8988T (cell line): ENCODE measurements at places on chromosomes 3 and 15.

- DNase-seq, result no peak
Observed at GRCh38 chr15:57503911-57504598, 87.6 kb upstream of the MYZAP start.

- DNase-seq, result no peak
Observed at GRCh38 chr3:178482981-178483380, 53.3 kb upstream of the KCNMB2 start.

- no peak for DNase-seq
Observed at GRCh38 chr3:52856666-52857065, 21.8 kb upstream of the MUSTN1 start.

GRCh38 chr3:178260887-178261565 is 275.2 kb upstream of the KCNMB2 start:
- no peak for DNase-seq

DNA sequence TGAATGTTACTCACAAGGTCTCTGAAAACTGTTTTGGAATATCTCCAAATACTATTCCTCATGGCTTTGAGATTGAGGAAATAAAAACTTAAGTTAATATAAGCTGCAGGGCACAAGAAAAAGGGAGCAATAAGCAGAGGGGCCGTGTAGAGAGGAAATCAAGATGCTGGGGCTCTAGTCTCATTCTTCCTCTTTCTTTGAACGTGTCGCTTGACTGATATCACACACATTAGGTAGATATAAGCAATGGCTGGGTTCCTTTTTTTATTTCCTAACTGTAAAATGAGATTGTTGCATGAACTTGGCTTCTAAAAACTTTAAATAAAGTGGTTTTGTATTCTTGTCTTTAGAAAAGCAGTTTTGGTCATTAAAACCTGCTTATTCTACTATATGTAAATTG is 326.7 kb upstream of the ROPN1 start:
- DNase-seq, result no peak

DNA sequence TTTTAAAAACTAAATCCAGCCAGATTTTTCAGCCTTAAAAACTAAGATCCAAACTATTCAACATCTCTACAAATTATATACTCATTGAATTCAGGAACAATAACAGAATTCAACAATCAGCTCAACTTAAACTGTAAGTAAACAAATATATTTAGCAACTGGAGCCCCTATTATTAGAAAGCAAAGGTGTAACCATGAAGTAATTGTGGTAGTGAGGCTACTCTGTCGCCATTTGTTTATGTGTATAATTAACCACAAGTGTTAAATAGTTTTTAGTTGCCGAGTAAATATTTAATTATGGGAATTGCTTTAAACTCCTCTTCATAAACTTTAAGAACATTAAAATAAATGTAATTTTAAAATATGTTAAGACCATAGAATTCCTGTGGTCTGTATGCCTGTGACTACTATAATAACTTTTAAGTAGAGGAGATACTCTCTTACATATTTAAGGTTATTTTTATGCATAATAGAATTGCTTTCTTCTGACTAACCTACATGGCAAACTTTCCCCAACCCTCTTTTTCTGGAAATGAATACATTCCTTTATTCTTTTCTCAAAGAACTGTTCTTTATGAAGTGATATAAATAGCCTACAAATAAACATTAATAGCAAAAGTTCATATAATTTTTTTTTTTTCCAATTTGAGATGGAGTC is 51.2 kb downstream of the MFN1 start:
- no peak for DNase-seq

- DNase-seq, result no peak
Observed at GRCh38 chr3:197950677-197951061, 679 bp downstream of the RPL35A start.

DNA sequence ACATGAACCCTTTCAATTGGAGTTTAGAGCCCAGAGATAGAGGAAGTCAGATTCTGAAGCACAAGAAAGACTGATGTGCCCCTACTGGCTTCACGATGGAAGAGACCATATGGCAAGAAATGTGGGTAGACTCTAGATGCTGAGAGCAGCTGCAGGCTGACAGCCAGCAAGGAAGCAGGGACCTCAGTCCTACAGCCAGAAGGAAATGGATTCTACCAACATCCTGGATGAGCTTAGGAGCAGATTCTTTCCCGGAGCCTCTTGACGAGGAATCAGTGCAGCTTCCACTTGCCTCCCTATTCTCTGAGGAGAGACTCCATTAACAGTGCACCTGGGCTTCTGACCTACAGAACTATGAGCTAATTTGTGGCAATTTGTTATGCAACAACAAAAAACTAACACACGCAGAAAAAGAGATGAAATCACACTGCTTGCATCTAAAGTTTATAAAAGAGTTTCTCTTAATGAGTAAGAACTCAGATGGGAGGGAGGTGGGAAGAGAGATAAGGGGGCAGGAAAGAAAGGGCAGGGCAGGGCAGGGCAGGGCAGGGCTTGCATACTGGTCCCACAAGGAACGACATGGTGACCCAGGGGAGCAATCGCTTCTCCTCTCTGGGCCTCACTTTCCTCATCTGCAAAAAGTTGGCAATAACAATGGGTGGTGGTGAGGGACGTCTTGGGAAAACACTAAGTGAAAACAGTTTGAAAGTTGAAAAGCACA is 440.9 kb downstream of the FOXP1 start:
- no peak for DNase-seq

- no peak for DNase-seq
Observed at GRCh38 chr3:152177757-152178156, 91.0 kb upstream of the MBNL1 start.

GRCh38 chr3:130428871-130429712 is 83.6 kb downstream of the COL6A5 start:
- DNase-seq, result no peak

- no peak for DNase-seq
Observed at GRCh38 chr3:52095990-52096775, 39.8 kb upstream of the DUSP7 start.

DNA sequence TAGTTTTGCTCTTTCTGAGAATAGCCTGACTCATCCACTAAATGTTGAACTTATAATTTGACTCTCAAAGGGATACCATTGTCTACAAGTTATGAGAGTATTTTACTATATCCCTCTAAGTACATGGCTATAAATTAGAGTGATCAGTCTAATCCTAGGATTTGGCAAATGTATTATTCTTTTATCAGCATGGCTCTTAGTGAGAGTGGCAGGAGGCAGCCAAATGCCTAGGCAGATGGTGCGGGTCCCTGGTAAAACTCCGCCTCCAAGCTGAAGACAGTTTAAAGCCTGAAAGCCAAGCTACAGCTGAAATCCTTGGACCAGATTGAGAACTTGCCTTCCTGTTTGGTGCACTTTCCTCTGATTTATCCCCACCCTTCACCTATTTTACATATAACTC is 631.8 kb downstream of the SQOR start:
- no peak for DNase-seq

DNA sequence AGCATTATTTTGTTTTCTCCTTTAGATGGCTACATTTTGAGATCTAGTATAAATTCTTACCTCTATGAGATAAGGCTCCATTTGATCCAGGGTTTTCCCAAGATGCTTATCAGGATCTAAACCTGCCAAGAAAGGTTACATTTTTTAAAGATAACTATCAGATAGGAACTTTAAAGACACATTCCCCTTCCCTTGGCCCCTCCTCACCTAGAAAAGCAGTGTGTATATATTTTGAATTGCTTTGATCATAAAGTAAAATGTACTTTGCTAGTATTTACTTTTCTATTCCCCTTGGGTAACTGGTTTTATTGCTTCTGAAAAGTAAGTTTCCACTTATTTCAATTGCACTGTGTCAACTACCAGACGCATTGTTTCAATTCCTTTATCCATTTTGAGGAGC is 135.2 kb downstream of the DPH6 start:
- DNase-seq, result no peak

- no peak for DNase-seq
Observed at GRCh38 chr3:110568246-110568645, 503.4 kb upstream of the NECTIN3 start.

DNA sequence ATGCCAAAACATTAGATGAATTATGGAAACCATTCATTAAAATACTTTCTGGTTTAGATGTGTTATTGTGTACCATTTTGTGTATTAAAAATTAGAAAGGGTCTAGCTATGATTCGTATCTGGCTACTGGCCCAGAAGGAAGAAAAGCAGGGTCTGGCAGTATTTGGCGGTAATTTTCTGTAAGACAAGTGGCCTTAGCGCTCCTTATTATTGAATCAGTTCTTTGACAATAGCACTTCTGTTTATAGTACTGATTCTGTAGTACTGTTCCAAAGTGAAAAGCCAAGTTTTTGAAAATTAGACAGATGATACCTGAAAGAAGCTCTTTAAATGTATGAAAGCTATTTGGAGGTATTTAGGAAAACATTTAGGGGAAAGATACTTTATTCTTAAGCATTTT is 10.2 kb downstream of the GLCE start:
- DNase-seq, result no peak

DNA sequence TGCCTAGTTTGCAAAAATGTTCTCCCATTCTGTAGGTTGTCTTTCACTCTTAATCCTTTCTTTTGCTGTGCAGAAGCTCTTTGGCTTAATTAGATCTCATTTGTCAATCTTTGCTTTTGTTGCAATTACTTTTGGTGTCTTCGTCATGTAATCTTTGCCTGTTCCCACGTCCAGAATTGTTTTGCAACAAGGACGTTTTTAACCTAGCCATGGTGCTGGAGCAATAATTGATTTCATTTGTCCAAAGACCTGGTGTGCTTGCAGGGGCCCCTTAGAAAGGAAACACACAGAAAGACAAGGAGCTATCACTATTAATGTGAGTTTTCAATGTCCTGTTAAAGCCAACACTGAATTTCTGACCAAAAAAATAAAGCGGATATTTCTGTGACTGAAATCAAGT is 89.1 kb upstream of the GALNT15 start:
- DNase-seq, result no peak

DNA sequence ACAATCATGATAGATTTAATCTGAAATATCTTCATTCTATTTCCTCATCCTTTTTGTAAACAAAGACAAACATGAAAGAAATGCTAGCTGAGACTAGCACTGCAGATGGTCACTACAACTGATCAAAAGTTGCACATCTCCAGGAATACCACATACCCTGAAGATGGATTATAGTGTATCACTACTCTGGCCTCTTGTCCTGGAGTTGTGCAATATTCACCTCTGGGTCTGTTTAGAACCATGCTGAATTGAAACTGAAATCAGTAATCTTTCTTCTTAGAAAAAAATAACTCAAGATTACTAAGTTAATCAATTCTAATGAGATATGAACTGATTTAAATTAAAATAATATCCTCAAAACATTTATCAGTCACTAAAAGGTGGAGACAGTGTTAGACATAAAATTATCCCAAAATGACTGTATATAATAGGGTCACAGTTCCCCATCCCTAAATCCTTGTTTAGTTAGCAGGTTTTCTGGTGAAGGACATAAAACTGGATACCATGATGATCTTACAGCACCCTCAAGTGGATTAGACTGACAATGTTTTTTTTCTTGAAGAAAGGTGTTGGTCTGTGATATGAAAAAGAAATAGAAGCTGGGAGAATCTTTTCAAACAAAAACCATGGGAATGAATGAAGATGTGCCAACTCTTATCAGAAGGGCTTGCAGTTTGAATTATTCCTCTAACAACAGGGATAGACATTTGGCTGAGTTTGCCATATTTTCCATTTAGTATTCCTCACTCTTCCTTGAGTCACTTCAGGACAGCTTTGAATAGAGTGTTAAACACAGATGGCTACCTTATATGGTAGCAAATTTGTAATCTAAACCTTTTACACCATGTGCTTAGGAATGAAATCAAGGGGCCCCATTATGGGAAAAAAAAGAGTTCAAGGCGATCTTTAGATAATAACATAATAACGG is 7.1 kb upstream of the TTC14 start:
- DNase-seq, result no peak

DNA sequence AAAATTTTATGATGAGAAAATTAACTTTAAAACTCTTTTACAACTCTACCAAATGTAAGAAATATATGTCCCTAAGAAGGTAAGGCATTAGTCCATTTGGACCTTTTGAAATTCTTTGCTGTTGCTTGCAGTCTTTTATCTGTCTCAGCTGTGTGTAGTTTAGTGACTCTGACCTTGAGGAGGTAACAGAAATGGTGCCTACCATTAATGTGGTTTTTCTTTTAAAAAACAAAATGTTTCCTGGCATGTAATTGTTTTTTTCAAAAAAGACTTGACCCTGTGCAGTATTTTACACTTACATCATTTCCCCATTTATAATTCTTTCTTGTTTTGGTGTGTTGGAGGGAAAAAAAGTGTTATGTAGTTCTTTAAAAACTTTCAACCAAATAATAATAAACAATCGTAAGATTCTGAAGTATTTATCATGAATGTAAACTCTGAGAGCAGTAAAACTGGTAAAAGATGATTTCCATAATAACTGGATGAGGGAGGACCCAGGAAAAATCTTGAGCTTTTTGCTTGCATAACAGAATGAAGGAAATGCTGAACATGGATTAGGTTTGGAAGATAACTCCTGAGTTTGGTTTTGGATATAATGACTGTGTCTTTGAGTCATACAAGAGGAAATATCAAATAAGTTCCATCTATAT is 225.1 kb downstream of the CHST2 start:
- DNase-seq, result no peak

- DNase-seq, result no peak
Observed at GRCh38 chr3:172675441-172676193, 35.2 kb downstream of the NCEH1 start.

- no peak for DNase-seq
Observed at GRCh38 chr3:10529809-10530208, 24.4 kb upstream of the ATP2B2 start.

DNA sequence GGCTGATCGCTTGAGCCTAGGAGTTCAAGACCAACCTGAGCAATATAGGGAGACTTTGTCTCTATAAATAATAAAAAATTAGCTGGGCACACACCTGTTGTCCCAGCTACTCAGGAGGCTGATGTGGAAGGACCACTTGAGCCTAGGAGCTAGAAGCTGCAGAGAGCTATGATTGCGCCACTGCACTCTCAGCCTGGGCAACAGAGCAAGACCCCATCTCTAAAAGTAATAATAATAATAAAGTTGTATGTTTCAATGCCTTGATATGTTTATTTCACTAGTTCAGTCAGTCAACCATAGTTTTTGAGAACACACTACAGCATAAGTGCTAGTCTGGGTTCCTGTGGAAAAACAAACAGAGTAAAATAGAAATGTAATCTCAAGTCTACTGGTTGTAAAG is 36.5 kb downstream of the IGF2BP2 start:
- no peak for DNase-seq

DNA sequence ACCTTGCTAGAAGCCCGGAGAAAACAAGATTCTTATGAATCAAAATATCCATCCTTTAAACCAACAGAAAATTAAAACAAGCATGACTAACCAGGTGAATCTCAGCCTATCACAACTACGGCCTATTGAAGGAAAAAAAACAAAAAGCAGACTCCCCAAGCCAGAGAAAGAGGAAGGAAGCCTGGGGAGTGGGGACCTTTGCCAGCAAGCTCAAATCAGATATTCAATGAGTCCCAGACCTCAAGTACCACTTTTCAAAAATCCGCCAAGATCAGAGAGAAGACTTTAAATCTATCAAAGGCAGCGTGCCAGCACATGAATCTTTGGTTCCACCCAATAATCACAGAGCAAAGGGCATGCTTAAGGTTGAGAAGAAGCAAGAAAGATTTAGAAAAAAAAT is 253.8 kb downstream of the NTRK3 start:
- DNase-seq, result no peak
